Activated CD4-positive, alpha-beta T cell treated with anti-CD3 and anti-CD28 coated beads, Interleukin-2, amount 10 ng/mL, durations not matched to agents 24 days and 14 days (primary cell): ENCODE measurements at places on chromosomes 1 and 21. TPM values are rescaled to one million over a fixed set of nuclear protein-coding genes. Genes with fewer than 3 reads are reported as not detected.

DNA sequence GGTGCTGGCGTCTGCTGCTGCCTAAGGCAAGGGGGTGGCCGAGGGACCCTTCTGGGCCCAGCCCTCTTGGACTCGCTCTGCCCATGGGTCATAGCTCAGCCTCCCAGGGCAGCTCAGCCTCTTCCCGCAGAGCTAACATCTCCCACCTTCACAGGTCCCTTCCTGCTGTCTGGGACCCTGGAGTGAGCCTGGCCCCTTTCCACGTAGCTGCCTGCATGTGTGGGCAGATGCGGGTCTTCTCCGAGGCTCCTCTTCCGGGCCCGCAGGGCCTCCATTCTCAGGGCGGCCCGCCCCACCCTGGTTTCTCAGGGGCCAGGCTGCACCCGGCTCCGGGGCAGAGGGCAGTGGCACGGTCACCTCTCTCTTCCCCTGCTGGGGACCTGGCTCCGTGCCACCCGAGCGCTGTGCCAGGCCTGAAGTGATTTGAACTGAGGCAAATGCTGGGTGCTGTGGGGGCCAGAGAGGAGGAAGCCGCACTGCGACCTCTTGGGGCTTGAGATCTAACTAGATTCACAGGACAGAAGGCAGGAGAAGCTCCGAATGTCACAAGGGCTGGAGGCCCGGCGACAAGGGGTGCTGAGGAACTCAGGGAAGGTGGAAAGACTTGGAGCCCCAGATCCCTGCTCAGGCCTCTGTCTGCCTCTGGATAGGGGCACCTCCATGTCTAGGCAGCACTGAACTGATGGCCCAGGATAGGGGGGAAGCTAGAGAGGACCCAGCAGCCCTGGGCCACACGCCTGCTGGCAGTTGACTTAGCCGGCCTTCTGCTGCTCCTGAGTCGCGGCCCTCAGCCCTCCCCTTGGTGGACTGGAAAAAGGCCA is 40.7 kb downstream of the COQ8A start:
- DNase-seq = peak; percentile 52

GRCh38 chr1:25727635-25728286 is 72.2 kb upstream of the SELENON start:
- no peak for DNase-seq

DNA sequence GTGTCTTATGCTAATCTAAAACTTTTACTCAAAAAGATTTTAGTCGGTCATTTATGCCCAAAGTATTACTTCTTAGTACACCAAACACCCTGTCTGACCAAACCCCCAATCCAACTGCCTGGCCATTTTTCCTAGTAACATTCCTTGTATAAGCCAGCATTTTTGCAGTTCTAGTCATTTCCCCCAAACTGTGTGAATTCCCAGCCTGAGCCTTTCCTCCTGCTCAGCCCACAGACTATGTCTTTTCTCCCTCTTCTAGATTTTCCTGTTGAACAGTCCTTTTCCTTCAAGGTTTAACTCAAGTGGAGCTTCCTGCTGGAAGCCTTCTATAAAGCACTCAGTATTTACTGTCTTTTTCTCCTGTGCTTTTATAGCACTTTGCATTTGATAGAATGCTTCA is 843.8 kb downstream of the USP25 start:
- no peak for DNase-seq

DNA sequence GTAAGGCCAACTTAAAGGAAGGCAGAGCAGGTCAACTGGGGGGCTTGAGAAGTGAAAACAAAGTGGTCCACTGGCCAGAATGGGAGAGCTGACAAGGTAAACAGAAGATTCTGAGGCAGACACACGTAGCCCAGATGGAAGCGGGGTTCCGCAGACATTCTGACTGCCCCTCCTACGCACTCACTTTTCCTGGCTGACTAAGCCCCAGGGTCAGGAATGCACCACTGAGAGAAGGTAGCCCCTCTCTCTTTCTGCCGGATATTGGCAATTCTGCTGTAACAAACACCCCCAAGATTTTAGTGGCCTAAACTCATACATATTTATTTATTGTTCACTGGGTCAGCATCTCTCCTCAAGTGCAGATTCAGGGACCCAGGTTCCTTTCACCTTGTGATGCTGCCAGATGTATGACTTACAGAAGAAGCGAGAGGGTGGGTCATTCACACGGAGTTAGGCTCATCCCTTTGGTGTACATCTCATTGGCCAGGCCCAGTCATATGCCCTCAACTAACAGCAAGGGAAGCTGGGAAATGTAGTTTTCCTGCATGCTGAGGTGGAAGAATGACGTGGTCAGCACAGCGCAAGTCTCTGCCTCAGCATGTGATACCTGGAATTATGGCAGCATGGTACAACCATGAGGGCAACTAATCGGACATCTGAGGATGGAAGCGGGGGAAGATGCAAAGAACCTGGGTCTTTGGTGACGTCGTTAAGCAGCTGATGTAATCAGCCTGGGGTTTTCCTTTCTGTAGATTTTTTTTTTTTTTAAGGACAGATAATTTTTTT is 43.4 kb upstream of the MRPS6 start:
- peak; percentile 82 for DNase-seq

DNA sequence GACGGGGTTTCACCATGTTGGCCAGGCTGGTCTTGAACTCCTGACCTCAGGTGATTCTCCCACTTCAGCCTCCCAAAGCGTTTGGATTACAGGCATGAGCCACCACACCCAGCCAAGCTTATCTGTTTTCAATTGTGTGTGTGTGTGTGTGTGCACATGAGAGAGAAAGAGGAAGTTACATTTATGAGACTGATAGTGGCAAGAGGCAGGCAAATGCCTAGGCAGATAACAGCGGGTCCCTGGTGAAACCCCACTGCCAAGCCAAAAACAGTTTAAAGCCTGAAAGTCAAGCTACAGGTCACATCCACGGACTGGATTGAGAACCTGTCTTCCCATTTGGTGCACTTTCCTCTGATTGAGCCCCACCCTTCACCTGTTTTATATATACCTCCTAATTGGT is 35.1 kb upstream of the IFNGR2 start:
- no peak for DNase-seq

GRCh38 chr1:6503884-6504602 is 12.6 kb upstream of the PLEKHG5 start:
- no peak for DNase-seq

- no peak for DNase-seq
Measured at GRCh38 chr1:33667386-33668282, 195.2 kb downstream of the ZSCAN20 start.

OVAAL gene
- total RNA-seq = not detected in 2 replicates

RXFP4 gene
- not detected in 2 replicates for total RNA-seq

ATP1A2 gene
- not detected in 2 replicates for total RNA-seq
